ENCODE measurements at places on chromosomes 5 and 9. TPM values are rescaled to one million over a fixed set of nuclear protein-coding genes. Genes with fewer than 3 reads are reported as not detected.
A peak's percentile ranks its signal among the peaks of the same experiment; 100 is the strongest.

DNA sequence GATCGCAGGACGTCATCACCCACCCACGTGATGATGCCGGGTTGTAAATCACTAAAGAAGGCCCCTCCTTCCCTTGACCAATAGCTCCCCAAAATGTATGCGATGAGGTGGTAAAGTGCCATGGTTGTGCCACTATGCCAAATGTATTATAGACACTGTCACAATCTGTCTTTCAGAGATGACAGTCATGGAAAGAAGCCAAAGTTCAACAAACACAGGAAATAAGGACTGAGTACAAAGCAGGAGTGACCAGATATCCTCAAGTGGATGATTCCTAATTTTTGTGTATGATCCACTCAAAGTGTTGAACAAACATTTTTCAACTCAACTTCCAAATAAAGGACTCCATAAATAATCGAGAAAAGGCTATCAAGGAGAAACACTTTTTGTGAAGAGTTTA is 12.5 kb downstream of the GLIS3 start:
- no peak for DNase-seq

DNA sequence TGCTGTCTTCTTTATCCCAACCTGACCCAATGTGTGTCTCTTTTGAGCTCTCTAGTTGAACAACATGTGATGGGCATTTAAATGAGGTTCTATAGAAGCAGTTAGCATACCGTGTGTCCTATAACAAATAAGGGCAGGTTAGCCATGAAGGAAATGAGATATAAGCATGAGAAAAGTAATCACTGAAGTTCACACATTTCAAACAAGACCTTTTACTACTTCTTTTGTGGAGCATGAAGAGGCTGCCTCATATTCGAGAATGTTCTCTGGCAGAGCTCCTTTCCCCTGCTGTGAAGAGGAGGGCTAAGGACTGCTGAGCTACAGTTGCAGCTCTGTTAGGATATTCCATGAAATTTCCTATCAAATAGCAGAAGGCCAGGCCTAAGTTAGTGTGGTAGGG is 15.2 kb upstream of the SNCAIP start:
- DNase-seq = no peak

Gene ASS1
- total RNA-seq = 52.6 TPM

Gene EIF4E1B
- total RNA-seq = 17.3 TPM

Gene SEMA6A
- 77.7 TPM for total RNA-seq

Gene LTC4S
- 6.1 TPM for total RNA-seq

Gene WDR38
- not detected for total RNA-seq

- DNase-seq = no peak
Observed at GRCh38 chr5:89864941-89865340, 544.6 kb downstream of the CETN3 start.

DNA sequence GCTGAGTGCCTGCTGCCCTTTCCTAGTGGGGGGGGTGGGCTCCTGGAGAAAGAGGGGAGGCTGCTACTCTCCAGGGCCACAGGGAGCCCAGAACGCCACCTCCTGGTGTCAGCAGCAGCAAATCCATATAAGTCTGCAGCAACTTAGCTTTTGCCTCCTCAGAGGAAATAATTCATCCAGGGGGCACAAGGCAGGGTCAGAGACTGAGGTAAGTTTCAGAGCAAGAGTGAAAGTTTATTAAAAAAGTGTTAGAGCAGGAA is 4.0 kb upstream of the CLPTM1L start:
- DNase-seq = no peak

DNA sequence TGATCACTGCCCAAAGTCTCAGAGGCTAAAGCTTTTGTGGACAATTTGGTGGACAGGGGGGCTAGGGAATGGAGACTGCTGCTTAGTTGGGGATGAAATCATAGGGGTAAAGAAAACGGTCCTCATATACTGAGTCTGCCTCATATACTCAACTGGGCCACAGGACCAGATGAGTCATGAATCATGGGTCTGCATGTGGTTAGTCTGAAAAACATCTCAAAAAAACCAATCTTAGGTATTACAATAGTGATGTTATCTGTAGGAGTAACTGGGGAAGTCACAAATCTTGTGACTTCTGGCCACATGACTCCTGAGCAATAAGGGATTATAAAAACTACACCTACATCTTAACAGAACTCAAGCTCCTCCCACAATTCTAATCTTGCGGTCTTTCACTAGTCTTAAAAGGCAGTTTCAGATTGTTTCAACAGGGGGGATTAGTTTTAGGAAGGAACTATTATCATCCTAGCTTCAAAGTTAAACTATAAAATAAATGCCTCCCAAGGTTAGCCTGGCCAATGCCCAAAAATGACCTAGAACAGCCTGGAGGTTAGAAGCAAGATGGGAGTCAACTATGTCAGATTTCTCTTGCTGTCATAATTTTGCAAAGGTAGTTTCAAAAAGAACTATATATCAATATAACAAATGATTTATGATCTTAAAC is 17.5 kb downstream of the TMEM161B start:
- DNase-seq = no peak

Gene PCDHGB4
- 8.5 TPM for total RNA-seq

Gene PCDHGA10
- total RNA-seq = 9.4 TPM

DNA sequence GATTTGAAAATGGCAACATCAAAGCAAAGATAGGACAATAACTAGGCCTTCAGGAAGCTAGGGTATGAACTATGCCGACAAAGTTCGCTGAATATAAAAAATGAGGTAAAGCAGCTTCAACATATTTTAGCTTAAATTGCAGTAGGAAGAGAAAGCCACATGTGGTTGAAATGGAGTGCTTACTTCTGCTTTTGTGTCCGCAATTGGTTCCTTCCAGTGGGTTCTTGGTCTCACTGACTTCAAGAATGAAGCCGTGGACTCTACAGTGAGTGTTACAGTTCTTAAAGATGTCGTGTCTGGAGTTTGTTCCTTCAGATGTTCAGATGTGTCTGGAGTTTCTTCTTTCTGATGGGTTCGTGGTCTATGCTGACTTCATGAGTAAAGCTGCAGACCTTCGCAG is 95.2 kb downstream of the APTX start:
- DNase-seq = no peak

Gene IL3
- not detected for total RNA-seq

- DNase-seq = peak; percentile 37
Observed at GRCh38 chr9:138052635-138053320, 175.2 kb downstream of the CACNA1B start.

DNA sequence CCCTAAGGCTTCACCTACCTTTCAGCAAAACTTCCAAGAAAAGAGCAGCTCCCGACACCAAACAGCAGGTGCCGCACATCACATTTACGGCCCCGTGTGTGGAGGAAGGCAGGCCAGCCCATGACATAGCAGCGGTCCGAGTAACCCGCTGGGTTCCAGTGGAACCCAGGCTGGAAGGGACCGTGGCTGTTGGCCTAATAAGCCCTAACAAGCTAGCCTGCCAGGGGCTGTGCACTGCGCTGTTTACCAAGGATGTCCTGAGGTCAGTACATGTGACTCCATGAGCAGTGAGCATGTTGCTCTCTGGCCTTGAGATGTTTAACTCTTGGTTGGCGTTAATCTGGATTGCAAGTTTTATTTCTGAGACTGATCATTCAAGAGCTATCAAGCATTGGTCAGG is 131.5 kb downstream of the FSTL4 start:
- DNase-seq = no peak

- no peak for DNase-seq
Observed at GRCh38 chr5:133930061-133930812, 38.2 kb downstream of the C5orf15 start.

Gene PCDHGA8
- total RNA-seq = 9.1 TPM

DNA sequence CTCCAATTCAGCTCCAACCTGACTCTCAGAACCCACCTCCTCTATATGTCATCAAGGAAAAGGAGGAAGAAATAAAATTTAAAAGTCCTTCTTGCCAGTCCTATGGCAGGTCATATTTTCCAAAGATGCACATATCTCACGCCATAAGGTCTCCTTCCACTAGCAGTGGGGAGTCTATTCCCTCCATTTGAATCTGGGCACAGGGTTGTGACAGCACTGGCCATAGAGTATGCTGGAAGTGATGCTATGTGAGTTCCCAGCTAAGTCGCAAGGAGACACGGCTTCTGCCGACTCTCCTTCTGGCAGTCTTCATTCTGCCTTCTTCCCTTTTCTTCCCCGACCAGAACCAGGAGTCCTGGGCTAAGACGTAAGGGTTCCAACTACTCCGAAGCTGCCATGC is 883.9 kb upstream of the DMAC1 start:
- DNase-seq = no peak

Gene IL9
- total RNA-seq = not detected

DNA sequence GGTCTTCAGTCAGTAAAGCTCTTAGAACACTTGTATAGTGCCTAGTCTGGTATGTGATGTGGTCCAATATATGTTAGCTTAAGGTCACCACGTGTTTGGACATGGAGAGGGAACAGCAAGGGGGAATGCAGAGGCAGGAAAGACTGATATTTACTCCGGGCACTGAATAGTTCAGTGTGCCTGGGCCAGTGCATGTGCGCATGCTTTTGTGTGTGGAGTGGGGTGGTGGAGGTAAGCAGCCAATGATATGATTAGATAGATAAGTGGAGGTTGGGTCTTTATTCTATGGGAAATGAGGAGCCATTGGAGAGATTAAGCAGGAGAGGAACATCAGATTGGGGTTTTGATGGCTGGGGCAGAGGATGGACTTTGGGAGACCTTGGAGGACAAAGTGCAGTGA is 14.0 kb downstream of the OR13J1 start:
- no peak for DNase-seq
